ENCODE measurements at places on chromosomes 7 and 10.

DNA sequence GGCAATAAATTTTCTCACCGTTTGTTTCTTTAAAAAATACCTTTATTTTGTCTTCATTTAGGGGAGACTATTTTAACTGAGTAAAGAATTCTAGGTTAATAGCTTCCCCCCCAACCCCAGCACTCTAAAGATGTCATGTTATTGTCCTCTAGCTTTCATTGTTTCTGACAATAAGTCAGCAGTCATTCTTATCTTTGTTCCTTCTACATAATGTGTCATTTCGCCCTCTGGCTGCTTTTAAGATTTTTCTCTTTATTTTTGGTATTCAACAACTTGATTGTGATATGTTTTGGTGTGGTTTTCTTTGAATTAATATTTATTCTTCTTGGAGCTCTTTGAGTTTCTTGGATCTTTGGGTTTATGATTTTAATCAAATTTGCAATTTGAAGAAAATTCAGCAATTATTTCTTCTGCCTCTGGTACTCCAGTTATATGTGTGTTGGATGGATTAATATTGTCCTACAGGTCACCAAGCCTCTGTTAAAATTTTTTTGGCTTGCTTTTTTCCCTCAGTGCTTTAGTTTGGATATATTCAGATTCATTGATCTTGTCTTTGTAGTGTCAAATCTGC is 64.6 kb upstream of the ELN start:
- no peak for DNase-seq

DNA sequence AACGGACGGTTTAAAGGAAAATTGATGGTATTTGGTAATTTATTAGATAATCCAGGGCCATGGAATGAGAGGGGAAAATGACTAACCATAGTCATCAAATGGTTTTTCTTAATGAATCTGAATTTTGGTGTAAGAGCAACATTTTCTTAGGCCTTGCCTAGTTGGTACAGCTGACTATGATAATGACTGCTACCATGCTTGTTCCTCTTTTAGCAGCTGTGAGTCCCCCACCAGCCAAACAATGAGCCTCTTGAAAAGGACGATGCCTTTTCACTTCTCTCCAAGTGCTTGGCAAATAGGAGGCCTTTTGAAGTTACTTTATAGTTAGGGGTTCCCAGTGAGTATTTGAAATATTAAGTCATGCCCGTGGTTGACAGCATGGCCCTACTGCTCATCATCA is 53.0 kb downstream of the TRUB1 start:
- no peak for DNase-seq

GRCh38 chr10:133614830-133615580 is 11.6 kb downstream of the FRG2B start:
- no peak for DNase-seq

GRCh38 chr10:63064706-63065105 is 68.4 kb upstream of the NRBF2 start:
- DNase-seq: no peak

DNA sequence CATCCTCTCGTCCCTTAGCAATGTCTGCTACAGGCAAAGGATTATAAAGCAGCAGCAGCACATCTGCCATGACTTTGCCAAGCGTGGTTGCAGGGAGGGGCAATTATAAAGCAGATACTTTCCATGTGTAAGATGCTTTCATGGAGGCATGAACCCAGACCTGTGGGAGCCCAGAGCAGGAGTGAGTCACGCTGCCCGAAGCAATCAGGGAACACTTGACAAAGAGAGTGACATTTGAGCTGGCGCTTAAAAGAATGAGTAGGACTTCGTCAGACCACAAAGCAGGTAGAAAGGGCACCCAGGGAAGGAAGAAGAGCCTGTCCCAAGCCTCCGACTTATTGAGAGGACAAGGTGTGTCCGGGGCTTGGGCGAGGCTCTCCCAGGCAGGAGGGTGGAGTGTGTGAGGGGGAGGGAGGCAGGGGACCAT is 147.2 kb downstream of the MYOF start:
- no peak for DNase-seq

- no peak for DNase-seq
Observed at GRCh38 chr10:21264271-21264670, 261.2 kb downstream of the SKIDA1 start.

- DNase-seq: no peak
Observed at GRCh38 chr7:1555046-1555812, 776 bp downstream of the TMEM184A start.

GRCh38 chr10:30709700-30710358 is 80.3 kb upstream of the LYZL2 start:
- no peak for DNase-seq

DNA sequence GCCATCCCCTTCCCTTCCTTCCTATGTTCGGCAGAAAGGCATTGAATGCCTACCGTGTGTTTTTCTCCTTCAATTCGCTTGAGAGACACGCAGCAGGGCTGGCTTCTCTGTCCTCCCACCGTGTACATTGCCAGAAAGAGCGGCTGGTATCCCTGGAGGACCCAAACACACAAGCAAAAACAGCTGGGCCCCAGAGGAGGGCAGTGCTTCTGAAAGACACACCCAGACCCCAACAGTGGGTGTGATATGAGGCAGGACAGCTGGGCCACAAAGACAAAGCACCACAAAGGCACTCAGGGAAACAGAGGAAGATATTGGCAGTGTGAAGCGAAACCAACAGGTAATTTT is 133.1 kb upstream of the SH2B2 start:
- no peak for DNase-seq

DNA sequence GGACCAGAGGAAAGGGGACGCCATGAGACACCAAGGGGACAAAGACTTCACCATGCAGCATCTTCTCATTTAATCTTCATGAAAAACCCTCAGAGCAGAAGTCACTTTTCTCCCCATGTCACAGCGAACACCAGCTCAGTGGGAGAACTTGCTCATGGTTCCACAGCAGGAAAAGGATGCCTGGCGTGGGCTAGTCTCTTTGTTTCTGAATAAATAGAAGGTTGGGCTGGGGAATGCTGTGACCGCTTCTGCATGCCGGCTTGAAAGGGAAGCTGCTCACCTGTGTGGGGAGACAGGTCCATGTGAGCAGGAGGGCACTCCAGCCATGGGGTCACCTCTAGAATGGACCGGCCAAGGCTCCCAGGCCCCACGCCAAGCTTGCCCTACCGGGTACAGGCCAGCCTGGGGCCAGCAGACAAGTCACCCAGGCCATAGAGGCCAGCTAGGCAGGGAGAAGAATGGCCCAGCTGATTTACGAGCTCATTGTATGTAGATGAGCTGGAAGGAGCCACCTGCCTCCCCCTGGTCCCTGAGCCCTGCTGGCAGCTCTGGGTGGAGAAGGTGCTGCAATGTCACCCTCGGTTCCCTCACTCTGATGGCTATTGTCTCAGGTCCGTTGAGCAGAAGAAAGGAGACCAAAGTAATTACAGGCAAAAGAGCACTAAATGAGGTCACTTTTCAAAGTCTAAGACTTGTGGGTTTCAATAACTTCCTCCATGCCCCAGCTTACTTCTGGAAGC is 82.0 kb upstream of the PDZD8 start:
- DNase-seq: no peak

DNA sequence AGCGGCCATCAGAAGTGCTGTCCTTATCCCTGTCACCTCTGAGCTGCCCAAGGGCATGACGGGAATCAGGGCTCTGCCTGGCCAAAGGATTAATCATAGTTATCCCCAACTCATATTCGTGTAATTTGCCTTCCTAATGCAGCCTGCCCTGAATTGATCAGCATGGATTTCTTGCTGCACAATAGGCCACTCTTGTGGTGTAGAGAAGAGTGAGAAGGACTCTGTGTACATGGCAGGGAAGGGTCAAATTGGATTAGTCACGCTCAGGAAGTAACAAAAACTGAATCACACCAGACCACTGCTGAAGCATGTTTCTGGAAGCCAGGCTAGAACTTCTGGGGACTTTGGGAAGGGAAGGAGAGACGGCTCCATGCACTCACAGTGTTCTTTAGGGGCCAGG is 227.0 kb downstream of the BUB3 start:
- no peak for DNase-seq

GRCh38 chr10:131452926-131453720 is 141.6 kb upstream of the TCERG1L start:
- no peak for DNase-seq

GRCh38 chr10:25842146-25842545 is 91.9 kb upstream of the MYO3A start:
- no peak for DNase-seq

DNA sequence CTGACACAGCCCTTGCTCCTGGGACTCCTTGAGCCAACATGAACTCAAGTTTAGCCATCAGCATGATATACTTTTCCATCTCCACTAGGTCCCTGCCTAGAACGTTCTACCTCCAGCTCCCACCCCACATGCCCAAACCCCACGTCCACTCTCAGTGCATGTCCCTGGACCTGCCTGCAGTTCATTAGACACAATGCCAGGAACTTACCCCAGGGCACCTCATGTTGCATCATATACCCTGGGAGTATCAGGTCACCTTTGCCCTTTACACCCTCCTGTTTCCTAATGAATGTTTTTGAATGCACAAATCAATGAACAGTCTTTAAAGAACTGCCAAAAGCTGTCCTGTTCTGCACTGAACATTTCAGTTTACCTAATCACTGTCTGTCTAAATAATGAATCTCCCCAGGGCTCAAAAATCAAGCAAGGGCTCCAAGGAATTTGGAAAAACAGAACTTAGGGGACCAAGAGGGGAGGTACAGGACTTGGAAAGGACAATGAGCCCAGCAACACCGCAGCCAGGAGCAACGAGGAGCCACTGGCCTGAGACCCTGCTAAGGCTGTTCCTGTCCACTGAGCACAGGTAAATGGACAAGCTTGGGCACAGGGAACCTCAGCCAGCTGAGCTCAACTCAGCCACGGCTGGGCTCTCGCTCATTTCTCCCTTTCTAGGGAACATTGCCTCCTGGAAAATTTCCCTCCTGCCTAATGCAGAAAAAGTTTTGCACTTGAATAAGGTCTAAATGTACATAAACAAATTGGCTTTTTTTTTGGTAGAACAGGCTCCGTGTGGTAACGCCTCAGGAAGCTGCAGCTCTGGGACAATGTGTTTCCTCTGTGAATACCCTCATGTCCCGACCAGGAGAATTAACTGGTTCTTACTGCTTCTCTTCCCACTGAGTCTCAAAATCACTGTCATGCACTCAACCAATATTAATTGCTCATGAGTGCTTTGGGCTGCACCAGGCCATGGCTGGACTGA is 7.4 kb downstream of the MAT1A start:
- DNase-seq: no peak

DNA sequence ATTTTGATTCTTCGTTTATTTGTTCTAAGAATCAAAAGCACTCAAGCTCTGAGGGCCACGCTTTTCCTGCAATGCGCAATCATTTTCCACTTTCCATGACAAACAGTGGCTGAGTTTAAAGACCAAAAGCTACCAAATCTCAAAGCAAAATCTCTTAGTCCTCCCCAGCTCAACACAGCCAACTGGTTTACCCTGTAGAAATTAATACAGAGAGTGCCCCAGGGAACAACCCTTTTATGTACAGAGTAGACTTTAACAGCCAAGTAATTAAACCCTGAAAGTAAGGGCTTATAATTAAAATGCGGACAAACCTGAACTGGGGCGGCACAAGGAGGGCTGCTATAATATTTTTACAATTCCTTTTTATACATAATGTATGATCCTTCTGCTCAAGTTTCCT is 53.2 kb downstream of the FAM53B start:
- no peak for DNase-seq

DNA sequence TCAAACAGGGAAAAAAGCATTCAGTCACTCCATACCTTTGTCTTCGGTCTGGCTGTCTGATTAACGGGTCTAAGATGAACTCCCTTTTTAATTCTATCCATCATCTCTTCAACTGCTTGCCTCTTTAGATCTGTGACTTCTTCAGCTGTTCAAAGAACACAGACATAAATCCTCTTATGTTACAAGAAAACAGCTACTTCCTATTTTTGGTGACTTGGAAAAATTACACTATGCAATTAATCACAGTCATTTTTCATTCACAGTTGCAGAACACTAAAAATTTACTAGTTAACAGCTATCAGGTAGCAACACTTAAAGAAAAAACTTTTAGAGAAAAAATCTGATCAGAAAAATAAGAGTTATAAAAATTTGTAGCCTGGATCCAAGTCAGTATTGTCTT is 66.0 kb downstream of the ENO4 start:
- no peak for DNase-seq

- DNase-seq: no peak
Observed at GRCh38 chr7:159130820-159131219, 13.8 kb downstream of the VIPR2 start.

- no peak for DNase-seq
Observed at GRCh38 chr10:49664006-49664841, 15.2 kb upstream of the C10orf53 start.

DNA sequence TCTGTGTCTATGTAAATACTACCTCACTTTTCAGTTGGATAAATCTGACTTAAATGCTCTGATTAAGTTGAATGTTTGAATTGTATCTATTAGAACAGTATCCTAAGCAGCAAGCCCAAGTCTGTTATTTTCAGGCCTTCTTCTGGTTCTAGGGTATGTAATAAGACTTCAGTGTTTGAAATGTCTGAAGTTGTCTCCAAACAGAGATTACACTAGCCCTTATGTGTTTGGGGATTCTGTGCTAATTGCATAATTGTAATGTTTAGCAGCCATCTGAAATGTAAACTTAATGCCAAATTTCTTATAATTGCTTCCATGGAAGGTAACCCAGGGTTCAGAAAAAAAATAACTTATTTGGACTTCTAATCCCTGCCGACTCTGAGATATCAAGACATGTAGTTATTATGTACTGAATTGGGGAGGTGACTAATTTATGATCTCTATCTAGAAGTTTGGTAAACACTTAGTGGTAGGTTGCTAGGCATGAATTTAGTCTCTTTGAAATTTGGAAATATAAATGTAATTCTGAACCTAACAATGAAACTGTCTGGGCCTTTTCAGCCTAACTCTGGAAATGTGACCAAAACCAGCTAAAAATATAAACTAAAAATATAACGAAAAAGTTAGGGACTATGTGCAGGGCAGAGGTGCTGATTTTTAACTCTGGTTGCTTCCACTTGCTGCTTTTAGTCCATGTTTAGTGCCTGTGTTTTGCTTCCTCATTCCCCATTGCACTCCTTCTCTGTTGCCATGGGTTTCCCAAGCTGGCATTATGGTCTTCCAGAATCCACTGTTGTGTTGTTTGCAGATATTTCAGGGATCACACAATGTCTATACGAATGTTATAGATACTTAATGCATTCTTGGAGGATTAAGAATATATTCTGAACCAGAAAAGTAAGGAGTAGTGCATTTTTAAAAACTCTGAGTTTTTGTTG is 54.8 kb downstream of the MCU start:
- no peak for DNase-seq

DNA sequence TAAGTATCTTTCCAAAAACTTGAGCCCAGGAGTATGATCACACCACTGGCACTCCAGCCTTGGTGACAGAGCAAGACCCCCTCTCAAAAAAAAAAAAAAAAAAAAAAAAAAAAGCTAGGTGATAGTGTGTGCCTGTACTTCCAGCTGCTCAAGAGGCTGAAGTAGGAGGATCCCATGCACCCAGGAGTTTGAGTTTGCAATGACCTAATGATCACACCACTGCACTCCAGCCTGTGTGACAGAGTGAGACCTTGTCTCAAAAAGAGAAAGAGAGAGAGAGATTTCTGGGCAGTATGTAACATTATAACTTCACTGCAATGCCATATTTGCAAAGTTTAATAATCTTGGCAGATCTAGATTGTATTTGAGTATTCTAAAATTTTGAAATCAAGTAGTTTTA is 47.6 kb downstream of the AKAP9 start:
- no peak for DNase-seq

GRCh38 chr10:91493313-91493712 is 83.2 kb downstream of the HECTD2 start:
- DNase-seq: no peak
